ENCODE measurements at places on chromosomes 12 and 14.

- DNase-seq, result no peak
These were observed 33.6 kb upstream of the TMEM179 start for GRCh38 chr14:104638190-104638589.

- peak; percentile 60 for DNase-seq
These were observed 1.3 kb downstream of the ESYT1 start for GRCh38 chr12:56129206-56129941.

- no peak for DNase-seq
These were observed 565.5 kb downstream of the NOVA1 start for GRCh38 chr14:26032348-26032747.

DNA sequence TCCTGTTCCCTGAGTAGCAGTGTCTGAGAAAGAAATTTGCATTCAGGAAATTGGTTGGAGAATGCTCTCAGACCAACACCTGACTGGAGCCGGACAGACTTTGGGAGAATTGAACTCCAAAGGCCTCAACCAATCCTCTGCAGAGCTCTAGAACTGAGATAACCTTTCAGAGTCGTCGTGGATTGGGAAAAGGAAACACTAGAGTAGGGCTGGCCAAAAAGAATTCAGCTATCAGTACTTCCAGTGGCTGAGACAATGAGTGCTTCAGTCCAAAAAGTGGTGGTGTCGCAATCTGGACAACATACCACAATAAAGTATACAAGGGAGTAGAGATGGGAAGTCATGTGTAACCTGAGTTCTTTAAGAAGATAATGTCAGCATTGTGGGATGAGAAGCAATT lies 377.1 kb downstream of the SLC16A7 start:
- DNase-seq, result no peak

DNA sequence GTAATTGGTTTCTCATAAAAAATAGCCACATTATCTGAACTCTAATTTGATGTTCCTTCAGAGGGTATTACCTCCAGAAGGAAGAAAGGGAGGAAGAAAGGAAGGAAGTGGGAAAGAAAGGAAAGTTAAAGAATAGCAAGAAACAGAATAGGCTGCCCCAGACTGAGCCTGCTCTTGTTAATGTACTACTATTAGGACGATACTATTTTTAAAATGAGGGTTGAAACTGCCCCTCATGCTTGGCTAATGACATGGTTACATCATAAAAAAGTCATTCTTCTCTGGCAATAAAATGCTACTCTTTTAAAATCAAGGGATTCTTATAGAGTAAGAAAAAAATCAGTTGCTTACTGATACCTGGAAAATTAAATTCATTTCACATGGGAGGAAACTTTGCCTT lies 253.0 kb downstream of the KTN1 start:
- no peak for DNase-seq

- DNase-seq, result no peak
These were observed 12.9 kb downstream of the TBX3 start for GRCh38 chr12:114671066-114671442.

DNA sequence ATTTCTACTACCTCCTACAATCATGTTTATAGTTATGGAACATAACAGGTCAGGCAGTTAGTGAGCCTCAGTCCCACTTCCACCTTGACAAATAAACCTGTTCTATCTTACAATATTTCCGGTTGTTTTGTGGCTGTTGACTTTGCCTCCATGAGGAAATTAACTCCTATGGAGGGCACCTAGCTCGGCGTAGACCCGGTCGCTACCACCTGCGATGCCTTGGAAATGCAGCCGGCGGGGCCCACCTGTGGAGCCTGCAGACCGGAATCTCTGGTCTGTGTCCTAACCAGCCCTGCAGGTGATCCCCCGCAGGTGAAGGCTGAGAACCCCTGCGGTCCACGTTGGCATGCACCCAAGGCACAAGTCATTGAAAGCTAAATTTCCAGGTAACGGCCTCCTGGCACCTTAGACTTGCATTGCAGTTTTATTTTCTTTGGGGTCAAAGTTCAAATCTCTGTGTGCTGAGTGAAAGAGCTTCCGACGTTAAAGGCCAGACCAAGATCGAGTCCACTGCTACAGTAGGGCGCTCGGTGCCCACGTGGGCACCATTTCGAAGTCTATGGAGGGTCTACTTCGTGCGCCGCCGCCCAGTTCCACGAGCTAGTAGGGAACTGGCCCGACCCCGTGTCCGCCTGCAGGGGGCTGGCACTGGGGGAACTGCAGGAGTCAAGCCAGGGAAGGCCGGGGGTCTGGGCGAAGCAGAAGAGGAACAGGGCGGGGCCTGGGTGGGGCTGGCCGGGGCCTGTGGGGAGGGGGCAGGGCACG lies 782 bp upstream of the PIWIL1 start:
- no peak for DNase-seq

- DNase-seq, result no peak
These were observed 46.1 kb downstream of the BEGAIN start for GRCh38 chr14:100540926-100541620.

GRCh38 chr14:96729889-96730288 lies 67.3 kb upstream of the VRK1 start:
- DNase-seq, result no peak

DNA sequence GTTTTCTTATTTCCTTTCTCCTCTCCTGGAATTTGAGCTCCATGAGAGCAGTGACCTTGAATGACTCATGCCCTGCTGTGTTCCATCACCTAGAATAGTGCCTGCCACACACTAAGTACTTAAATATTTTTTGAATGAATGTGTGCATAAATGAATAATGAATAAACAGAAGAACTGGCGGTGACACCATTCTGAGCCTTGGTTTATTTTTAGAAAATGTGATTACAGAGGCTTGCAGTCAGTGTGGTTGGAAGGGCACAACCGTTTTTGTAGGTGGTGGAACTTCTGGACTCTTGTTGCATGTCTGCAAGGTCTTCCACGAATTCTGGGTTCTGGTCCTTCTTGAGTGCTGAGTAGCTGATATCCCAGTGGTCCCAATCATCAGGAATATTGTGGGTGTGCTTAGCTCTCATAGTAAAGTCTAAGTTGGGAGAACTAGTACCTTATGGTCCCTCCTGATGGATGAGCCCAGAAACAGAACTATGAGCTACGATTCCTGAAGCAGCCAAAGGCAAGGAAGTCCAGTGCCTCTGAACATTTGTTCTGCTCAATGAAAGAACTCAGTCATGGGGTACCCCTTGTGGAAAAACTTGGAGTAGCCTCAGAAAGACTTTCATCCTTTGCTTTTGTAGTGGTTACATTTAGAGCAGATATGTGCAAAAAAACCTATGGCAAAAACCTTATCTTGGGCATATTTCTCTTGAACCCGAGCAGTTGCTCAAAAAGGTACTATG lies 28.8 kb upstream of the BHLHE41 start:
- DNase-seq, result peak; percentile 48

- no peak for DNase-seq
These were observed 52.6 kb downstream of the LRP6 start for GRCh38 chr12:12214201-12214600.

DNA sequence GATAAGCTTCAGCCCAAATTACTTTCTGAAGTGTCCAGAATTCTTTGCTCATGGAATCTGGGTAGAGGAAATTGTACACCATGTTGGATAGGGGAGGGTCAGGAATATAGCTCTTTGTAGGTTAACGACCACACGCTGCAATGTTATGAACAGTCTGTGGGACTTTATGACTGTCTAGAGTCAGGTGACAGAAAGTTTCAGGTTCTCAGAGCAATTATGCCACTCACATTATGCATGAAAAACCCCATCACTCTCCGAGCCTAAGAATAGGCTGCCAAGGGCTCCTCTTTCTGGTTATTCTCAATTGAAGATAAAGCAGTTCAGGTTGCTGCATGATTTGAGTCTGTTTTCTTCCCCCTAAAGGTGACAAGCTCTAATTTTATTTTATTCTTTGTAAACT lies 430.9 kb downstream of the ATP23 start:
- DNase-seq, result no peak

DNA sequence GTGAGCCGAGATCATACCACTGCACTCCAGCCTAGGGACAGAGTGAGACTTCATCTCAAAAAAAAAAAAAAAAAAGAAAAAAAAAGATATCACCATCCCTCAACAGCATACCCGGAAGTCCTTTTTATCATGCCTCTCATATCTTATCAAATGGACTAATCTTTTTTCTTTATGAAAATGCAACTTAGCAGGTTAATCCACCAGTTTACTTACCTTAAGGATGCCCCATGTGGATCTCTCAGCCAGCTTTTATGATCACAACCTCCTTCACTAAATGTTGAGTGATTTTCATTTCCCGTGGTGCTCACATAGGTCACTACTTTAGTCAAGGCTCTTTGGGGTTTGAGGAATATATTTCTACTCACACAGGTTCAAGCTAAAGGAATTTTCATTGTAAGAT lies 248.8 kb upstream of the TBX3 start:
- no peak for DNase-seq
